RWPE2 (cell line): ENCODE measurements at places on chromosomes 3 and 15.

GRCh38 chr3:15755181-15755580, 42.6 kb downstream of the ANKRD28 start:
- no peak for DNase-seq

- DNase-seq = peak; percentile 60
These were observed 259.5 kb upstream of the LYSMD4 start for GRCh38 chr15:99992611-99993231.

GRCh38 chr3:46406443-46406787, 451 bp downstream of the CCR5AS start:
- DNase-seq = no peak

GRCh38 chr3:76362643-76363042, 577.3 kb upstream of the ZNF717 start:
- no peak for DNase-seq

DNA sequence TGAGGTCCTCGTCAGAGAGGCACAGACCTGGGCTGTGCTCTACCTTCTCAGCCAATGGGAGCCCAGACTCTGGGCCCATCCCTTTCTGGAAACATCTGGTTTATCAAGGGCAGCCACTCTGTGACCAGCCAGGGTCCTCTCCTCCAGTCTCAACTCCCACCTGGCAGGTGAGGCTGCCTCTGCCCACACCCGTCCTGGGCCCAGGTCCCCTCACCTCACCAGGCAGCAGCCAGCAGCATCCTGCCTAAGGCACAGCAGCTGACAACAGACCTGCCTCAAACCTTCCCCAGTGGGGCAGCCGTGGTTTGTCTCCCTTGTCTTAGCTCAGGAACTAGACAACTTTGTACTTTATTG, 8.7 kb upstream of the VIPR1 start:
- peak; percentile 38 for DNase-seq

DNA sequence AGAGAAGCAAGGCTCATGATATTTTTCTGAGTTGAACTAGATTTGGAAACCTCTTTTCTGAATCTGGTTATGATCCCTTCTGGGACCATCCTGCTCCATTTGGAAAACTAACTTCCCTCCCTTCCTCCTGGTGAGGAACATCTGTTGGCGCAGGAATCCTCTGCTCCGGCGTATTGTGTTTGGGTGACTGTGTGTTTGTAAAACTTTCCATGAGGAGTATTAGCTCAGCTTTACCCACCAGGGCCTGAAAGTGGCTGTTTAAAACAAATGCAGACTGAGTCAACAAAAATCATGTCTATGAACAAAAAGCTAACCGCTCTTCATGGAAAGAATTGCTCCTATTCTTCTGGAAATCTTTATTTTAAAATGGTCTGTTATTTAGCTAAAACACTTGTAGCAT, 17.7 kb downstream of the STARD9 start:
- DNase-seq = no peak

- DNase-seq = no peak
These were observed 16.0 kb downstream of the SEC61A1 start for GRCh38 chr3:128068156-128068620.

GRCh38 chr3:122969585-122970469, 57.7 kb downstream of the SEMA5B start:
- DNase-seq = no peak

DNA sequence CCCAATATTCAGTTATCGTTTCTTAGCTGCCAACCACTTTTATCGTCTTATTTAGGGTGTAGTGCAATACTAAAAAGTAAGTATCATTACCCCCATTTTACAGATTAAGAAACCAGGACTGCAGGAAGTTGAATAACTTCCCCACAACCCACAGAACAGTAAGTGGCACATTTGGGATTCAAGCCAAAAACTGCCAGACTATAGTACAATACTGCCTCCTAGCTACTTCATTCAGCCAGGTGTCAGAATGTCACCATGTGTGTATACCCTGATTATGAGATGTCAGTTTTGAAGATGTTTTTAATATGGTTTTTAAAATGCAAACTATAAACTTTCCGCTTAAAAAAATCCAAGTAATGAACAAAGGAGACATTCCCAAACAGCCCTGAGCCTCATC, 74.2 kb upstream of the PROK2 start:
- no peak for DNase-seq

GRCh38 chr15:66654361-66654738, 47.7 kb upstream of the SMAD6 start:
- no peak for DNase-seq
